ENCODE measurements at places on chromosomes 2 and 18.
A peak's percentile ranks its signal among the peaks of the same experiment; 100 is the strongest.

DNA sequence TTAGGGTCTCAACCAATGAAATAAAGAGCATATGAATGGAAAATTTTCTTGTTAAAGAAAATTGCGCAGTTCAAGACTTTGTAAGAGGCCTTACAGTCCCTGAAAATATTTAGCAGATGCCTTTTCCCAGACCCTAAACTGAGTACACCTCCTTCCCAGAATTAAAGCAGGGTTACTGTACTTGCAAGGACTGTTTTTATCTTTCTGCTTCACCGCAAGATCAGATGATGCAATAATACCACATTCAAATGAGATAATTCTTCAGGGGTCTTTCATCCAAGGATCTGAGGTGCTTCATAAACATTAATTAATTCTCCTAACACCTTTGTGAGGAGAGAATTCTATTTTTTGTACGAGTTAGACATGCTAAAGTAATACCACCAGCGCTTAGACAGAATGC is 1071.8 kb upstream of the PIK3C3 start:
- DNase-seq = no peak

DNA sequence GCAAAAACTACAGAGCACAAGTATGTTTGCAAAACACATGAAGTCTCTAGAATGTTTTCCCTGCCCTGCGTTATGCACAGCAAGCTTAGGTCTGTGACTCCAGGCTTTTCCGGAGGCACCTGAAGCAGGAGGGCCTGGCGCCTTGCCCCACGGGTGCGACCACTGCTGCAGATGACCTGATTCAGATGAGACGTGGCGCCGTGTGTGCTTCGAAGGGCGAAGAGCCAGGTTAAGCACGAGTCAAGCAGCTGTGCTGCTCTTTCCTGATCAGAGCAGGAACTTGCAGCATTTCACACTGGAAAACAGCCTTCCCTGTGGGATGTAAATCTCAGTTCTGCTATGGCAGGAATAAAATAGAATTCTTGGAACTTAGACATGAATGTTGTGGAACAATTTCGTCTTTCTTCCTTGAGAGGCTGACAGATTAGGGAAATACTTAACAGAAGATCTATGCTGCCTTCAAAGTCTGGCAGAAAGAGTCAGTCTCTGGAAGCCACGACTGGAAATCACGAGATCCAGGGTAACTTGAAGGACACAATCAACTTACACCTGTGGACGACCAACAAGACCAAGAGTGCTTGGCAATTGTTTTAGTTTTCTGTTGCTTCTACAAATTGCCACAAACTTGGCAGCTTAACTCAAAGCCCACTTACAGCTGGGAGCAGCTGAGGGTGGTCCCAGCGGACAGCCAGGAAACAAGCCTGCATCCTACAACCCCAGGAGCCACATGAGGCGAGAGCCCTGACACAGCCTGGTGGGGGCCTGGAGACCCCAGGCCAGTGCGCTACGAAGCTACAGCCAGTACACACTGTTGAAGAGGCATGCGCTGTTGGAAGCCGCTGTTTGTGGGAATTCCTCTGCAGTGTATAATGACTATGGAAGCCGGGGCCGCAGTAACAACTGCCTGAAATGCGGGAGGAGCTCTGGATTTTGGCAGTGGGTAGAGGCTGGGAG is 42.9 kb downstream of the EIPR1 start:
- DNase-seq = no peak

GRCh38 chr2:160911258-160911657 is 249.0 kb upstream of the TANK start:
- DNase-seq = peak; percentile 80

DNA sequence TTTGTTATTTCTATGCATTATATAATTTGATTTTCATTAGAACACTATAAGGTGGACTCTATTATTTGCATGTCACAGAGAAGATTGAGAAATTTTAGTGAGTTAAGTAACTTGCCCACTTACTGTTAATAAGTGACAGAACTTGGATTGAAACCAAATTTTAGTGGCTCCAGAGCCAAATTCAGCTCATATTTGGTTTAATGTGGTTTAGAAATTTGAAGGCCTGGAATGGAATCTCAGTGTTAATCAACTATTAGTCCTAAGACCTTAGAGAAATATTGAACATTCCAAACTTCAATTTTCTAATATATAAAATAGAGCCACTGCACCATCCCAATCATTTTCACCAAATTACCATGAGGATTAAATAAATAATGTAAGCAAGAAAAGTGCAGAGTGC is 281.6 kb downstream of the ZNF385B start:
- no peak for DNase-seq

GRCh38 chr2:12498704-12499103 is 218.0 kb upstream of the TRIB2 start:
- DNase-seq = peak; percentile 88

DNA sequence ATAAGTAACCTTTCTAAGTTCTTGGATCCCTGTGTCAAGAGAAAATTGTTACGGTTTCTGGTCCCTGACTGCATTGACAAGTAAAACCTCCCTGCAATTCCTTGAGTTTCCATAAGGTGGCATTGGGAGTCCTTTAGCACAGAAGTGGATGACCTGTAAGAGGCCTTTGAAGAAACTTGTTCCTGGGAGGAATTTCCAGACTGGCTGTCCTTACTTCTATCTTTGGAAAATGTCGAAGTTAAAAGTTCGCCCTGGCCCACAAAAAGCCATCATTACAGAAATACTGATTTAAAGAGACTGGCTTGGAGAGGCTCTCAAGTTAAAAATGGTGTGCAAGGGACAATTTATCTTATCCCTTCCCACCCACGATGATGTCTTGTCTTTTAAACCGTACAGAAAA is 218.4 kb downstream of the CDH20 start:
- DNase-seq = peak; percentile 79

DNA sequence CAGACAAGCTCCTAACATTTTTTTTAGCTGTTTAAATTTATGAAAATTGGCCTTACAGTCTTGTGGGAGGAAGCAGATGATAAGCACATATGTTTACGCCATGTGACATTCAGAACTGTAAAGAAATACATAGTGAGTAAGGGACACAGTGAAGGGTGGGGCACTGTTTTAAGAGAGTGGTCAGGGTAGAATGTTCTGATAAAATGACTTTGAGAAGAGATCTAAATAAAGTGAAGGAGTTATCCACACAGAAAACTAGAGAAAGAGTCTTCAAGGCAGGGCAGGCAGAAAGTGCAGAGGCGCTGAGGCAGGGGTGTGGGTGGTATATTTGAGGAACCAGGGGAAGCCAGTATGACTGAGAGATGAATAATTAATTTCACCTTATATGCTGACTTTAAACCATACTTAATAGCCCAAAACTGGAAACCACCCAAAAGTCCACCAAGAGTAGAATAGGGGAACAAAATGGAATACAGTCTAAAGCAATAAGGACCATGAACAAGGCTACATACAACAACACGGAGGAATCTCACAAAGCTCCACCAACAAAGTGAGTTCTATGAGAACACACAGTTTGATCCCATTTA is 8.6 kb downstream of the MREG start:
- DNase-seq = no peak

- DNase-seq = no peak
Measured at GRCh38 chr2:153717060-153717459, 154.7 kb upstream of the GALNT13 start.

- no peak for DNase-seq
Measured at GRCh38 chr2:211860224-211860623, 678.4 kb downstream of the ERBB4 start.

DNA sequence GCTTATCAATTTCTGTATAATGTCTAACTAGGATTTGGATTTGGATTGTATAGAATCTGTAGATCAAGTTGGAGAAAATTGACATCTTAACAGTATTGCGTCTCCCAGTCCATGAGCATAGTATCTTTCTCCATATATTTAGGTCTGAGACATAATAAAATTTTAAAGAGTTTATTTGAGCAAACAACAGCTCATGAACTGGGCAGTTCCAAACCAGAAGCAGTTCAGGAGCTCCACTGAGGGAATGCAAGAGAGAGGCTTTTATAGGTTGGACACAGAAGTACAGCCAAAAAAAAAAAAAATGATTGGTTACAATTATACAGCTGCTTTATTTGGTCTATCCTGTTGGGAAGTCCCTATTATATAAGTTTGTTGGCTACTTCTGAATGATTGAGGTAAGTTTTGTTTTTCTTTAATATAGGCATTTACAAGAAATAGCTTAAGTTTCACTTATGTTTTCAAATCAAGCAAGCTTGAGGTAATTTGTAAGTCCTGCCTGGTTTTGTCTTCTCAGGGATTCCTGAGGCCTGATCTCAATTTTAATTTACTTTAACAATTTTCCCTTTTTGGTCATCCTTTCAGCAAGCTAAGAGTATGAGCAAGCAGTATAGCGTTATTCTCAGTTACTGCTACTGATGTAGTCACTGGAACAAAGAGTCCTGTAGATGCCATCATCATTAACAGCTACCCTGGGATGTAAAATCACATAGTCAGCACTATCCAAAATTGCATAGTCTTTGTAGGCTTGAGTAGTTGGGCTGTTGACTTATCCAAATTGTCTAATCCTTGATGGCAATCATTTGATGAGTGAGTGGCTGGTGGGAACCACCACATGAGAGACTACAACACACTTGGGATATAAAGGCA is 27.5 kb upstream of the RUFY4 start:
- no peak for DNase-seq

DNA sequence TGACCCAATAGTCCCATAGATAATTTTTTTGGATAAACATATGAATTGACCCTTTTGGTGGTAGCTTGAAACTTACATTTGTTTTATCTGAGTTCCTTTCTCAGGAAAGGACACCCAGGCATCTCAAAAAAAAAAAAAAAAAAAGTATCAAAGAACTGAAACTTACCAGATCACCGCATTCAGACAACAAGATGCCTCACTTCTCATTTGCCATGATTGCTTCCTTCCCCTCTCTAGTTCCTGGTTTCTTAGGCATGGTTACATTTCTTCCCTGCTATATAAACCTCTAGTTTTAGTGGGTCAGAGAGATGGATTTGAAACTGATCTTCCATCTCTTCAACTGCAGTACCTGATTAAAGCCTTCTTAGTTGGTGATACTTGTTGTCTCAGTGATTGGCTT is 240.1 kb downstream of the ACKR3 start:
- DNase-seq = no peak

GRCh38 chr2:95019572-95019971 is 5.9 kb upstream of the MAL start:
- no peak for DNase-seq

- DNase-seq = peak; percentile 72
Measured at GRCh38 chr18:40404284-40404683, 1550.8 kb upstream of the PIK3C3 start.

DNA sequence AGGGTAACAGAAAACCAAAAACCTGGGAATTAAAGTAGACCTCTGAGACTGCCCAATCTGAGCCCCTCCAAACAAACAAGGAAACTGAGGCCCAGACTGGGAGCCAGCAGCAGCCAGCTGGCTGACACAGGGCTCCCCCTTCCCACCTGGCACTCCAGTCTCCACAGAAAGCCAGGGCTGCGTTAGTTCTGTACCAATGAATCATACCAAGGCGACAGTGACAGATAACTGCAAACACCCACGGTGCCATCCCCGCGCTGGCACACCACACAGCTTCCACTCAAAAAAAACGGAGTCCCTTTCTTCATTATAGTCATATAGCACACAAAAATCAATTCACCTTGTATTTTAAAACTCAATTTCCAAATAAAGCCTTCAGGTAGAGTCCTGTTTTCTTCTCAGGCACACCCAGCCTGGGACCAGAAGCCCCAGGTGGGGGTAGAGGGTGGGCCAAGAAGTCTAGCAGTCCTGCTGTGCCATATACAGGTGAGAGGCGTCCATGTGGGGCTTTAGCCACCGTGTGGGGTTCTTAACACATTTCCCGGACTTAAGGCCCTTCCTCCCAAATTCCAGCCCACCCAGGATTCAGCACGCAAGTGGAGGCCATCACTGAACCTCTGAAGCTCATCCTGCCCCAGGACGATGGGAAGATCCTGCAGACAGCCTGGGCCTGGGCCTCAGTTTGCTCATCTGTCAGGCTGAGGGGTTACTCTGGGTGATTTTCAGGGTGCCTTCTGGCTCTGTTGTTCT is 1.2 kb downstream of the PER2 start:
- no peak for DNase-seq

DNA sequence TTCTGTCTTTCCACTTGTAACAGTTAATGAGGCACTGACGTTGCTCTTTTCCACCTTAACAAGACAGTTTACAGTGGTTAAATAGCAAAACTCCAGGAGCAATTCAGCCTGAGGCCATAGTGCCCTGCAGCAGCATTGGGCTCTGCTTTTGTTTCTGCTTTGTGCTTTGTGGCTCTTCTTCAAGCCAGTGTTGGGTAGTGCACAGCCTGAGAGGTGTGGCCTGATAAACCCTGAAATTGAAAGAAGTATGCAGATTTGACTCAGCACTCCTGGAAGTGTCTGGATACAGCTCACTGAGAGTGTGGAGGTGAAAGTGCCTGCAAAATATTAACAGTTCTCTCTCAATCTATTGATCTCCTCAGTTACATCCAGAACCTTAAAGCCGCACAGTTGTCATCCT is 63.0 kb downstream of the STK25 start:
- DNase-seq = no peak

- DNase-seq = no peak
Measured at GRCh38 chr2:134244587-134244986, 9.3 kb upstream of the MGAT5 start.

GRCh38 chr2:137570484-137570883 is 393.8 kb upstream of the HNMT start:
- DNase-seq = no peak

DNA sequence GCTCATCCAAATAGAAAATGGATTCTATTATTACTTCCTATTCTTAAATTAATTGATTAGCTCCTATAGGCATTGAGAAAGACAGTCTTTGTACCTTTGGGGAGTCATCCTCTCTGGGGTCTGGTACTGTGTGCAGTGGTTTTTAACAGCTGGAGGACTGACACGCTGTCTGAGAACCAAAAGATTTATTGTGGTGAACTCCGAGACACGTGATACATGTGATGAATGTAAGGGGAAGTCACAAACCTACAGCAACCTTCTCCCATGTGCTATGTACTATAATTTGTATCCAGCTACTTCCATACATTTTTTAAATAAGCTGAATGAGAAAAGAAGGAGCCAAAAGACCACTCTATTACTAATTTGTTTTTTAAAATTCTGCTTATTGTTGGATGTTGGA is 133.7 kb downstream of the GALNT3 start:
- DNase-seq = no peak

DNA sequence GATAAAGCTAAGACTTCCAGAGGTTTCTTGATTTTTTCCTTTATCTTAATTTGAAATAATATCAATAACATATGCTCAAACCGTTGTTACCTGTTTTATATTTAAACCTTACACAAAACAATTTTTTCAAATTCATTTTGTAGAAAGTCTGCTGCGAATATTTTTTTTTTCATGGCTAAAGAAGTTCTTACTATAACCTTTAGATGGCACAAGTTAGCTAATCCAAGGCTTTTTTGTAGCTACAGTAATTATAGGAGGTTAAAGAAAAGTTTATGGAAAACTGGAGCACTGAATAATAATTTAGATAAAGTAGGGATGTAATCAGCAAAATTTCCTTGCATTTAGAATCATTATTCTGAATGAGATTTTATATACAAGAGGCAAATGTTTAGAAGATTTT is 78.0 kb upstream of the PNPT1 start:
- DNase-seq = peak; percentile 57

- DNase-seq = no peak
Measured at GRCh38 chr2:177001334-177001733, 211.3 kb upstream of the HNRNPA3 start.

Measured in fibroblast of skin of right biceps (primary cell).